ENCODE measurements at places on chromosomes 3 and 15.

- DNase-seq, result no peak
Measured at GRCh38 chr15:38896647-38897046, 332.0 kb upstream of the RASGRP1 start.

DNA sequence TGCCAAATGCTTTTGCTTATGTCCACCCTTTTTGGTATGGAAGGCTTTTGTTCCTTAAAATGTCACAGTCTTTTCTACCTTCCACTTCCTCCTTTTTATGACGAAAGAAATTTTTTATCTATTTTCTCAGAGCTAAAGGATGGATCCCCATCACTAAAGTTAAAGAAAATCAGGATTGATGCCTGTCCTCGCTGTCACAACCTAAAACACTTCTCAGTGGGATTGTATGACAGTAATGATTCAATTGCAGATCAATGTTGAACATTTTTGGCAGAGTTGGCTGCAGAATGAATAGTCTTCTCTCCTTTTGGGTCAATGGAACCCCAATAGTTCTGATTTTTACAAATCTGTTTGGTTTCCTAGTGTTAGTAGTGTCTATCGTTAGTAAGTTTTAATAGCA, 549.8 kb upstream of the ROBO2 start:
- no peak for DNase-seq

- no peak for DNase-seq
Measured at GRCh38 chr3:8942115-8942514, 21.2 kb downstream of the RAD18 start.

DNA sequence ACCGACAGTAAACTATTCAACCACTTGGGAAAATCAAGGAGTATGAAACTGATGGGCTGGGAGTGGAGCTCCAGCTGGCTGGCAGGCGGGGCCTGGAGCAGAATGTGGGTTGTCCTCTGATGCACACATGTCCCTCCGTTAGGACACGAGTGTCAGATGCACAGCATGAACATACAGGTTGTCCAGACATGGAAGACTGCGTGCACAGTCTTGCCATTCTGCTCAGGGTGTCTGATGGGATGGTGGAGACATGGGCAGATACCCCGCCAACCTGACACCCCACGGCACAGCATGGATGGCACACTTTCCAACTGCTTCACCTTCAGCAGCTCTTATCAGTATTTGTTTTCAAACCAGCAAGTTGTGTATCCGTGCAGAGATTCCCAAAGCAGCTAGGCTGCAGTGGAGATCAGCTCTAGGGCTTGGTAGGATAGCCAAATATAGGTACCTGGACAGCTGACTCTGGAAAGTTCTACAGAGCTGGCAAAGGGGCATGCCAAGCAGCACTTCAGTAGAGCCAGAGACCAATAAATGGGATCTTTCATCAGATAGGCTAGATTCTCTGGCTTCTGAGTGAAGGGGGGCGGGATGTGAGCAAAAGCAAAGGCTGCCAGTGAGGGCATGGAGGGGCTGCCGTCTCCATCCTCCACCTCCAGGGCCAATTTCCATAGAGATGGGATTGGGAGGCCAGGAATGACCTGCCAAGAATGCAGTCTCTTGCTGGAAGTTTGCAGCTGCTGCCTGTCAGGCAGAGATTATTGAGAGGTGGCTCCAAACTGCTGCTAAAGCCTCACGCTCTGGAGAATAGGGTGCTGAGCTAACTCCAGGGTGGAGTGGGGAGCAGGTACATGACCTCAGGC, 47.2 kb upstream of the KY start:
- no peak for DNase-seq

- no peak for DNase-seq
Measured at GRCh38 chr3:17783426-17783825, 41.0 kb upstream of the TBC1D5 start.

DNA sequence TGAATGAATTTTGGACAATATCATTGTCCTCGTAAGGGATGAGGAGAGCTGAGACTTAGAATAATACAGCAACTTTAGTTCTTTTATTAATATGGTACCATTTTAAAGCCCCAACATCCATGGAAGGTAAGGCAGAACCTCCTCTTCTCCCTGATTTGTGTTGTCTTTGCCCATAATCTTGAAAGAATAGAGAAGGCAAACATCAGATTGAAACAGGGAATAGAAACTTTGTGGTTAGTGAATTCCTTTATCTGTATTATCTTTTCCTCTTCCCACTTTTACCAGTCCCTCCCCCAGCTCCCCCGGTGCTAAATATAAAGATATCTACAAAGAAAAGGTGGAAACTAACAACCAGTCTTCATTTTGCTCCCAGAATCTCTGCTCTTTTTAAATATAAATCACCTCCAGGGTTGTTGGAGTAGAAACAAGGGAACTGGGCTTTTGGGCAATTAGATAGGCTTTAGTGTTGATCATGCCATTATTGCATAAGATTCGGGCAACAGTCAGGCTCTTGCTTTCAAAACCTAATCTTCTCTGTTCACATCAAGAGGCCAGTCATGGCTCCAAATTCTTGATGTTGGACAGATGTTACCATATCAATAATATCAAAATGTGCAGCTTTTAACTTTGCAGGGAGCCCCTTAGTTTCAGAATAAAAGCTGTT, 32.5 kb downstream of the ITPR1 start:
- DNase-seq, result no peak
